ENCODE measurements at places on chromosomes 5 and 9.

DNA sequence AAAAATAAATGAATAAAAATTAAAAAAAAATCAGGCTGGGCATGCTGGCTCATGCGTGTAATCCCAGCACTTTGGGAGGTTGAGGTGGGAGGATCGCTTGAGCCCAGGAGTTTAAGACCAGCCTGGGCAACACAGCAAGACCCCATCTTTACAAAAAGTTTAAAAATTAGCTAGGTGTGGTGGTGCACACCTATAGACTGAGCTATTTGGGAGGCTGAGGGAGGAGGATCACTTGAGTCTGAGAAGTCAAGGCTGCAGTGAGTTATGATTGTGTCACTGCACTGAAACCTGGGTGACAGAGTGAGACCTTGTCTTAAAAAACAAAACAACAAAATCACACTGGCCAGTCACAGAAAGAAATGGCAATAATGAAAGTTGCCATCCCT is 3.4 kb upstream of the CNTRL start:
- DNase-seq: no peak

GRCh38 chr5:134242146-134242545 is 16.3 kb upstream of the PPP2CA start:
- DNase-seq: no peak

DNA sequence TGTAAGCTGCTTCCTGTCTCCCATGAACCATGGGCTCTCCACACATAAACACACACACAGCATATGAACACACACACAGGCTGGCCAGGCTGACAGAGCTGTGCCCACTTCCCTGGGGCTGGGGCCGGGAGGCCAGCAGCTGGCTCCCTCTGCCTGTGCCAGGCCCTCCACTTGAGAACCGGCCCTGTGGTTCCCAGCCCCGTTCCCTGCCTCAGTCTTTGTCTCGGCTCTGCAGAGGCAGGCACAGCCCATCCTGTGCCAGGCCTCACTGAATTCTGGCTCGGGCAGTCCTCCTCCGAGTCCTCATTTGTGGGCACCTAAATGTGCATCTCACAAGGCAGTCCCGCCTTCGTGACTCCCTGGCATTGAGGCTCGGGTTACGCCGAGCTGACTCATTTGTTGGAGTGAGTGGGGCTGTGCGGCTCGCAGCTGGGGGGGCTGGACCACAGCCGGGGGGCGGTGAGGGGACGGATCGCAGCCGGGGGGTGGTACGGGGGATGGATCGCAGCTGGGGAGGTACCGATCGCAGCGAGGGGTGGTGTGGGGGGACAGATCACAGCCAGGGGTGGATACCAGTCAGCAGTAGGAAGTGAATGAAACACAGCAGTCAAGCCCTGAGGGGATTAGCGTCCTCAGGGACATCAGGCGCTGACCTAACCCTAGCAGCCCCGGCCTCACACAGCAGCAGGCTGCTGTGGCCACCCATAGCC is 72.3 kb downstream of the PSMB7 start:
- no peak for DNase-seq

GRCh38 chr9:122944960-122945888 is 4.4 kb downstream of the RABGAP1 start:
- no peak for DNase-seq

DNA sequence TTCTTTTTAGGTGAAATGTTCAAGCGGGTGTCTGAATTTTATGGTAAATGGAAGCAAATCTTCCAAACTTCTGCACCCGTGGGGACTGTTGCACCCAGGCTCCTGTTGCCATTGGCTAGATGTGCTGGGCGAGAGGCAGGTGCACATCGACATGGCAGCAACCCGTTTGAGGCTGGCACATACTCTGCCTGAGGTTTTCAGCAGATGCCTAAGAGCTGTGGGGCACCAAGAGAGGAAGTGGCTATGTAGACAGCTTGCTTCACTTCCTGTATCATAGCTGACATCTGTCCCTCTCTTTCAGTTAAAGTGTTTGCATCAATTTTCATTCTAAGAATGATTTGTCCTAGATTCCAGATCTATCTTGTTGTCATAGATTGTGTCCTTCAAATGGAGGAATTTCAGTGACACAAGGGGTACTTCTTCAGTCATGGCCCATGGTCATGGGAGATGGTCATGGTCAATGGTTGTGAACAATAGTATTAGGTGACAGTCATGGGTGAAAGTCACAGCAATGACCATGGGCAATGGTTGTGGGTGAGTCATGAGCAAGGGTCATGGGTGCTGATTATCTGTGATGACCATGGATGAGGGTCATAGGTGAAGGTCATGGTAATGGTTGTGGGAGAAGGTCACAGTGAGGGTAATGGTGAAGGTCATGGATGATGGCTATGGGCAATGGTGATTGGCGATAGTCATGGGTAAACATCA is 115.1 kb upstream of the IRX4 start:
- DNase-seq: no peak

GRCh38 chr9:121271368-121272341 is 3.7 kb downstream of the GSN start:
- DNase-seq: no peak

GRCh38 chr9:133130685-133131244 is 9.7 kb upstream of the RALGDS start:
- DNase-seq: no peak

DNA sequence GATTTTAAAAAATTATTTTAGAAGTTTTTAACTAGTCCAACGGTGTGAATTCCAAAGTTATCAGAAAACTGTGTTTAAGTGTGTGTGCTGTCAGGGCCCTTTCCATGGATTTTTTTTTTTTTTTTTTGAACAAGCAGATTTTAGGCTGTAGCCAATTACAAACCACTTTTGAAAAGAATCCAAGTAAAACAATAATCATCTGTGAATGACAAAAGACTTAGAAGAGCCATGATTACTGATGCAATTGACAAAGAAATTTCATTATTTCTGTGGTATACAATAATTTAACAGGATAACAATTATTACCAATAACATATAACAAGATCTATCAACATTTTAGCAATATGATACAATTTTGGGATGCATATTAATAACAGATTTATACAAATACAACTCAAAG is 16.2 kb upstream of the PAIP1 start:
- no peak for DNase-seq

GRCh38 chr5:135103575-135103853 is 69.5 kb upstream of the PITX1 start:
- no peak for DNase-seq

DNA sequence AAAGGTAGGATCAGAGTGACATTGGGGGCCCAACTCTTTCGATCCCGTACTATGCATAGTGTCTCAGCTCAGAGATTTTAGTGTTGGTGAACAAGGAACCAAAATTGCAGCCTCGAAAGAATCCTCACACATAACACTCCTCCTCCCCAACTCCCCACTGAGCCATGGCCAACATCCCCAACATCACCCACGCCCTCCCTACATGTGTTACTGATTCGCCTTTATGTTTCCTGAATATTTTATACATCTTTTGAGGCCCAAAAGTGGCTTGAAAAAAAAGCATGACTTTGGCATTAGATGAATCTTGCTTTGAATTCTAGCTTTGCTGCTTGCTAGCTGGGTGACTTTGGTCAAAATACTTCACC is 45.2 kb downstream of the PLAC8L1 start:
- DNase-seq: no peak

DNA sequence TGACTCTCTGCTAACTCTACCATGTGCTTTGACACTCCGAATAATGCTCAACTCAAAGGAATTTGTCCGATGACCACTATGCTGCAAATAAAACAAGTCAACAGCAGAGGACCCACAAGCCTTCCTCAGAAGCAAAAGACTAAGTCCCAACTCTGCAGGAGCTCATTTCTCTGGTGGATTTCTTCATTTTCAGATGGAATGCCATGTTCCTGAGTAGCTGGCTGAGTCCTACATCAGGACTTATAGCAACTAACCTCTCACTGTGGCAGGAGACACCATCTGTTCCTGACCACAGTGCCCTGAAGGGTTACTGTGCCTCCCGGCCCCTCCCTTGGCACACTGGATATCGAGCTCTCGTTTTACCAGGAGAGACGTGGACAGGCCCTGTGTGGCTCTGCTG is 20.8 kb downstream of the LHFPL2 start:
- no peak for DNase-seq

DNA sequence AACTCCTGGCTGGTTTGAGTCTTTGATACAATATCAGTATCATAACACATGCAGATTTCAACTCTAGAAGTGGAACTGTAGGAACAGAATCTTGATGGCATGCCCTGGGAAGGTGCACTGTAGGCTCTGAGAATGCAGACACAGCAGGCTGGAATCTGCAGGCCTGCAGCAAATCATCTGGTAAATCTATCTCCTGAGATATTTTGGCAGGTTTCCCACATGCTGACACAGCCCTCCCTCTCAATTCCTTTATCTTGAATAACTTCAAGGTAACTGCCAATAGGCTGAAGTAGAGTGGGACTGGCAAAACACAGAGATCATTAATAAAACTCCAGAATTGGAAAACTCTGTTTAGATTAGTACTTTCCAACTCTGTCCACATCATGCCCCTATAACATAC is 177.8 kb upstream of the PCSK5 start:
- DNase-seq: no peak

- no peak for DNase-seq
These were observed 160.9 kb upstream of the PIK3R1 start for GRCh38 chr5:68054638-68055037.

- no peak for DNase-seq
These were observed 54.5 kb downstream of the ADAM19 start for GRCh38 chr5:157520911-157521703.

GRCh38 chr5:137735555-137736284 is at the start of gene KLHL3:
TSS of gene KLHL3 (minus strand) at chr5:137736089. CDS start at chr5:137735646, 443 bp downstream.
- no peak for DNase-seq

- DNase-seq: no peak
These were observed 6.2 kb downstream of the SVEP1 start for GRCh38 chr9:110573305-110573704.

DNA sequence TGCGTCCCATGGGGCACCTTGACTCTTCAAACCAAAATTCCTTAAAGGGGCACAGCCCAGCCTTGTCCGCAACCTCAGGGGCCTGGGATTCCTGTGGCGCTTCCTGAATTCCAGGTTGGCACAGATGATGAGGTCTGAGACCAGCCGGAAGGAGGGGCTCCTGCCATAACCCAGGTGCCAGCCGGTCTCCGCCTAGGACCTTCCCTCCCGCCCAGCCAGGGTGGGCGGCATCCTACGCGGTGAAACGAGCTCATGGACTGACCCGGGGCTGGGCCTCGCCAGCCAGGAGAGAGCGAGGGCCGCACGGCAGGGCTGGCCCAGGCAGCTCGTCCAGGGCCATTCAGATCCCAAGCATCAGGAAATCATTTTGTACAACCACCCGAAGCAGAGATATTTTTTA is 23.0 kb downstream of the AMBP start:
- DNase-seq: no peak

GRCh38 chr9:135365013-135365768 is 114.4 kb upstream of the PPP1R26 start:
- DNase-seq: no peak

GRCh38 chr5:14812166-14812565 is 59.4 kb downstream of the ANKH start:
- no peak for DNase-seq

DNA sequence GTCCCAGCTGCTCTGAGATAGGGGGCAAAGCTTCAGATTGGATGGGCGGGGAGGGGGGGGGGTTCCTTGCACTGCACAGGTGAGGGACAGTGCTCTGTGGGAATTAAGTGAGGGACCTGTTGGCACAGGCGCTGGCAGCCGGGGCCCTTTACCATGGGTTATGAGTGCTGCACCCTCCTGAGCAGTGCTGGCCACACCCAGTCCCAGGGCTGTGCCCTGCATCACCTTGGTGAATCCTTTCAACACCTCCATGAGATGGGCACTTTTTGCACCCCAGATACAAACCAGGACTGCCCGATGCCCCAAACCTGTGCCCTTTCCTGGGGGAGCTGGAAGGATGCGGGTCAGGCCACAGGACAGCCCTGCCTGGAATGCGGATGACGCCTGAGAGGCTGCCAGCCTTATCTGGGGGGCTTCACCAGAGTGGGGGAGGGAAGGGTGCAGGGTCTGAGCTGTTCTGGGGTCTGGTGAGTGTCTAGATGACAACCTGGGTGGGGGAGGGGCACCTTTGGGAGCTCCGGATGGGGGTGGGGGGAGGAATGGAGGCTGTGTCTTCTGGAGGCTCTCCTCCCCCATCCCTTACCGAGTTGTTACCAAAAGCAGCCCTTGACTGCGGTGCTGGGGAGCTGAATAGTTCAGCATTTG is 5.2 kb downstream of the CRB2 start:
- DNase-seq: no peak

- DNase-seq: no peak
These were observed 87.4 kb upstream of the FER start for GRCh38 chr5:108660291-108660690.

- no peak for DNase-seq
These were observed 927.6 kb upstream of the DMAC1 start for GRCh38 chr9:8727191-8727590.

- no peak for DNase-seq
These were observed 32.9 kb downstream of the NSG2 start for GRCh38 chr5:174078416-174078815.

- no peak for DNase-seq
These were observed 130.4 kb downstream of the CRB2 start for GRCh38 chr9:123486431-123486830.

DNA sequence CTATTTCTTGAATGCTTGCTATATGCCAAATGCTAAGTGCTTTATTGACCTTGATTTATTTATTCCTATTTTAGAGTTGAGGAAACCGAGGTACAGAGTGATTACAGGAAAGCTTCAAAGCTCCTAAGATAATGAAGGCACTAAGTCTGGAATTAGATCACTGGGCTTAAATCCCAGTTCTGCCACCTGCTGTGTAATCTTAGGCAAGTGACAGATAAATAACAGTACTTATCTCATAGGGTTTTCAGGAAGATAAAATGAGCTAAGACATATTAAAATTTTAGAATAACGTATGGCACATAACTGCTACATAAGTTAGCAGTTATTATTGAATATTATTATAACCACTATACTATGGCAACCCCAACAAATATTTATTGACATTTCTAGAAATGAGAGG is 843.8 kb downstream of the DTWD2 start:
- DNase-seq: no peak

DNA sequence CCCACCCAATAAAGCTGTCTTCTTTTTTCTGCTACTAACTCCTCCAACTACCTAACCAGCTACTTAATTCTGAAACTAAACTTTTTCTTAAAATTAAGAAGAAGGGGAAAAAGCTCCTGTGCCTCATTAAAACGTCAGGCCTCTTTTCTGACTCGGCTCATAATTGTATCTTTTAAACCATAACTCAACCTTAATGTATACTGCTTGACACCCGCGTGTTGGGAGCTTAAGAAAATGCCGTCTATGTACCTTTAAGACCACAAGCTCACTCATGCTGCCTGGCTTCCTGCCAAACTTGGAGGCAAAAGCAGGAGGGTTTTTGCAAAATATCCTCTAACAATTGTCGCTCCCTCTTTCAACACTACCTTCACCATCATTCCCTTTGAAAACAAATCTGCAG is 5.0 kb downstream of the EBF1 start:
- no peak for DNase-seq

- no peak for DNase-seq
These were observed 80.6 kb downstream of the ADRB2 start for GRCh38 chr5:148906968-148907367.

All from activated CD8-positive, alpha-beta memory T cell treated with anti-CD3 and anti-CD28 coated beads for 1 hour (primary cell).